ENCODE measurements at places on chromosomes 3 and 15.

- no peak for DNase-seq
Measured at GRCh38 chr15:60004009-60004845, at the start of gene FOXB1. FOXB1 (plus strand) TSS chr15:60004311; CDS start chr15:60004964, 653 bp downstream.

GRCh38 chr3:51706788-51707731 is at the start of gene GRM2:
GRM2 (plus strand) TSS chr3:51707068; CDS start chr3:51708984, 1,916 bp downstream.
- peak; percentile 84 for DNase-seq

GRCh38 chr3:33954956-33955355 is 156.5 kb downstream of the PDCD6IP start:
- DNase-seq = no peak

GRCh38 chr3:119468041-119468440 is 722 bp upstream of the POGLUT1 start:
- DNase-seq = no peak

- no peak for DNase-seq
Measured at GRCh38 chr3:147153830-147154539, 252.4 kb downstream of the ZIC4 start.

GRCh38 chr3:45311327-45311726 is 77.0 kb upstream of the LARS2 start:
- DNase-seq = no peak

GRCh38 chr15:94059013-94059587 is 172.3 kb upstream of the MCTP2 start:
- DNase-seq = no peak

GRCh38 chr15:89307791-89308190 is 26.8 kb downstream of the POLG start:
- no peak for DNase-seq

- no peak for DNase-seq
Measured at GRCh38 chr3:98540346-98540745, 8.6 kb downstream of the GPR15 start.

GRCh38 chr15:95698230-95698629 is 632.3 kb upstream of the NR2F2 start:
- no peak for DNase-seq

GRCh38 chr3:19347671-19348070 is 199.4 kb downstream of the KCNH8 start:
- no peak for DNase-seq

DNA sequence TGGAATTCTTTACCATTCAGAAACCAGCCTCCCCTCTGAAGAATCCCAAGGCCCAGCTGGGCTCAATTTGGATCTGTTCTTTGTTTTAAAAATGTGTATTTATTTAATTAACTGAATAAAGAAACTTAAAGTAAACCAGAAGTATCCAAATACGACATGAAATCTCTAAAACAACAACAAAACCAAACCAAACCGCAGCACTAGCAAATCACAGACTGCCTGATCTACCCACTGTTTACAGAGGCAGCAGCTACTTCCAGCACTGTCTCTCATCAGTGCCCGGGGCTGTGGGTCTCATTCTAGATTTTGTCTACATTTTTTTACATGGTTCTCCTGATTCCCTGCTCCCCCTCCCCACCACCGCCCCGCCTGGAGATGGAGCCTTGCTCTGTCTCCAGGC is 2.3 kb downstream of the FLNB start:
- no peak for DNase-seq

- no peak for DNase-seq
Measured at GRCh38 chr3:52756141-52756540, 14.6 kb downstream of the NEK4 start.

DNA sequence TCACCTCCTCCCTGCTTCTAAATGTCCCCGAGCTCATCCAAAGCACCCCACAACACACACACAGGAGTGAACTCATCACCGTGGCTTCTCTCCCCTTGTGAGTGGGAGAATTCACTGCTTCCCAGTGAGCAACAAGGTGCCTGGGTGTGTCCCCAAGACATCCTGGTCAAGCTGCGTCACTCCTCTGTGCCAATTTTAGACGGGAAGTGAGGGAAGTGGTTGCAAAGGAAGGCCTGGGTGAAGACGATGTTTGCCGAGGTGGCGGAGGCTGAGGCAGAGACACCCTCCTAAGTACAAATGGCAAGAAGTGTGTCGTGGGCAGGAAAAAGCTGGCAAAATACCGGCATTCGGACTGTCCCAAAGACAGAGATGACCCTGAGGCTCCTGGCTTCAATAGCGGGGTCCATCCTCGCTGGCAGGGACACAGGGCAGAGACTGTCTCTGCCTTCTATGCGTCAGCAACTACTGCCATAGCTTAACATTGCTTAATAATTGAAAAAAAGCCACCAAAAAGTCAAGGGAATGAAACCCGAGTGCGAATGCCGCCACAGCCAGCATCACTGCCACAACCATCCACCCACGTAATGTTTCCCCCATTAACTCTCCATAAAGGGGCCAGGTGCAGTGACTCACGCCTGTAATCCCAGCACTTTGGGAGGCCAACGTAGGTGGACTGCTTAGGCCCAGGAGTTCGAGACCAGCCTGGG is 72.8 kb downstream of the VGLL4 start:
- DNase-seq = no peak

- DNase-seq = no peak
Measured at GRCh38 chr3:7697548-7697947, 804.1 kb upstream of the LMCD1 start.

GRCh38 chr3:174541708-174542315 is 317.3 kb upstream of the NAALADL2 start:
- no peak for DNase-seq

DNA sequence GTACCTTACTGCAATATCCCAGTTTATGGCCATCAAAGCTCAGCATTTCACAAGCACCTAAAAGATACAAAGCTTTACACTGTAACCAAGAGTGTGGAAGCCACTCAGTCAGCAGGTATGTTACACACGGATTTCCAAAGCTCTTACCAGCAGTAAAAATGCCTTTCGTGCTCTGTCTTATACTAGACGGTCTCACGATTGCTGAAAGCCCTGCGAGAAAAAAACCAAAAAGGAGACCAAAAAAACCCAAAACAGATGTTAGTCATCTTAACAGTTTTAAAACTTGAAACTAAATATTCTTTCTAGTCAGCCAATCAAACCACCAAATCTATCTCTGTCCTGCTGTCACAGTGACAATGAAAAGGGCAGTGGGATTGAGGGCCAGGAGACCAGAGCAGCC is 39.0 kb downstream of the TAMM41 start:
- DNase-seq = no peak
